Stimulated activated CD4-positive, alpha-beta T cell treated with anti-CD3 and anti-CD28 coated beads, Interleukin-2, amount 100 ng/mL, for 24 hours (primary cell): ENCODE measurements at places on chromosomes 2 and 18.

- peak; percentile 75 for DNase-seq
These were observed 997 bp upstream of the TGIF1 start for GRCh38 chr18:3448838-3449511.

DNA sequence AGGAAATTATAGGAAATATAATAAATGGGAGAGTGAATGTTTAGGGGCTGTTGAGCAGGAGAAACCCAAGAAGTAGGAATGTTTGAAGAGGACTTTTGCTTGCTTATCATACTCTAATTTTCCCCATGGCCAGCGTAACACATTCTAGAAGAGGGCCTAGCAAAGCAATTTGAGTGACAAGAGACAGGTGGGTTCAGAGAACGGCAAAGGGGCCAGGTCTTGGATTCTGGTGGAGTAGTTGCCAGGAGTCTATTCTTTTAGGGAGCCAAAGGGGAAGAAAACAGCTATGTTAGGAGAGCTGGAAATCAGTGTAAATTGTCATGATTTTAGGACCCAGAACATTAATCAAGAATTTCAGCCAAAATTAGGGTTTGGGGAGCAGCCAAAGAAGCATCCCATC, 96.5 kb downstream of the COL5A2 start:
- DNase-seq, result no peak

- DNase-seq, result no peak
These were observed 242.3 kb upstream of the NOL4 start for GRCh38 chr18:34467058-34467457.

GRCh38 chr2:199861132-199861774, 10.3 kb upstream of the FTCDNL1 start:
- DNase-seq, result no peak

DNA sequence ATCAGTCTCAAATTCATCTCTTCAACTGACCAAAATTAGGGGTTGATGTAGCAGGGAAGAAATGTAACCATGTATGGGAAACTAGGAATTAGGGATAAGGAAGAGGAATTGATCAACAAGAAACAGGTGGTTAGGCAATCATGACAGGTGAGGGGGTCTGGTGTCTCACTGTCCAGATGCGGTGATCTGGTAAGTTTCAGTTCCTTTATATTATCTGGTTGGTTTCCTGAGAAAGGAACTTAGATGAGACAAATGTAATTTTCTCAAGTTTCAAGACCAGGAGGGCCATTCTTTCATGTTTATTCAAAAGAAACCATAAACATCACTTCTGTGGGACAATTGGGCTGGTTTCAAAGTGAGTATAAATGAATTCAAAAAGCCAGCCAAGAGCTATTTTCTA, 306.2 kb upstream of the KCNJ3 start:
- no peak for DNase-seq
